ENCODE measurements at places on chromosomes 13 and 19.

DNA sequence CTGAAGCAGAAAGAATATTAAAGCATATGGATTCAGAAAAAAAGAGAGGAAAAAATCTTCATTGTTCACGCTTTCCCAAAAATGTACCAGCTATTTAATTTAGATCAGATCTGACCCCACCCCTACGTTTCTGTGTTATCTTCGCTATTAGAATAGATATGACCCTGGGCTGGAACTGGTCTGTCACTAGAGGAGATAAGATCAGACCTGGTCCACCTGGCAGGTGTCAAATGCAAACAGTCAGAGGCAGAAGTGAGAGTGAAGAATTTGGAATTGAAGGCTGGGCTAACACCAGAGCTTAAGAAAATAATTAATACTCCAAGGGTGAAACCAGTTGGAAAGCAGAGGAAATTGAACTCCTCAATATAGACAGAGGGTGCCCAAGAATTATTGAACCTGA is 30.0 kb upstream of the MBNL2 start:
- no peak for DNase-seq

DNA sequence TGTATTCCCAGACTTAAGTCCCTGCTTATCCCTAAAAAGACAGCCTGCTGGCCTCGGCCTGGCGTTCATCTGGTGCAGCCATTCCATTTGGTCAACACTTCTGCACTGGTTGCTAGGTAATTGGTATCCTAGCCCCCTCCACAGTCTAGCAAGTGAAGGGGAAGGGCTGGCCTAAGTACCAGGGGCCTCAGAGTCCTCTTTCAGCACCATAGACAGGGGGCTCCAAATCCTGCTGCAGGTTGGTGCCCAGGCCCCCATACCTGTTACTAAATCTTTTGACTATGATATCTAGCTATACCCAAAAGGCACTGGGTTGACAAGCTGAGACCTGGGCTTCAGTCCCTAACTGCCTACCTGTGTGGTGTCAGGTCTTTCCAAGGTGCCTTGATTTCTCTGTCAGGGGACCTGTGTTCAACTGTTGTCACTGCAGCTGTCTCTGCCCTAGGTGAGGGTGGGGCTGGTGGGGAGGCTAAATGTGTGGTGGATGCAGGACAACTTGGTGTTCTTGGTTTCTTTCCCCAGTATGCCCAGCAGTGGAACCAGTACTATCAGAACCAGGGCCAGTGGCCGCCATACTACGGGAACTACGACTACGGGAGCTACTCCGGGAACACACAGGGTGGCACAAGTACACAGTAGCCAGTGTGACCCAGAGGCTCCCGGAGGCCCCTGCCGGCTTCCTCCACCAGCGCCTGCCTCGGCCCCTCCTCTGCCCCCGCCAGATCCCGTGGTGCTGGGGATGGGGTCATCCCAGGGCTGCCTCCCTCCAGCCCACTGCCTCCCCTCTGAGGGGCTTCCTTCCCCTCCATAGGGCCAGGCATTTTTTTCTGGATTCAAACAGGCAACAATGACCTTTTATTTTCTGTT is 3.8 kb upstream of the CCDC97 start:
- no peak for DNase-seq

GRCh38 chr13:98957731-98958442 is 20.0 kb downstream of the DOCK9 start:
- no peak for DNase-seq

- DNase-seq, result no peak
Measured at GRCh38 chr13:51348069-51348967, 8.8 kb downstream of the SERPINE3 start.

- no peak for DNase-seq
Measured at GRCh38 chr13:74070513-74070912, 63.7 kb downstream of the KLF12 start.

- DNase-seq, result no peak
Measured at GRCh38 chr13:80668452-80668851, 327.5 kb upstream of the SPRY2 start.

DNA sequence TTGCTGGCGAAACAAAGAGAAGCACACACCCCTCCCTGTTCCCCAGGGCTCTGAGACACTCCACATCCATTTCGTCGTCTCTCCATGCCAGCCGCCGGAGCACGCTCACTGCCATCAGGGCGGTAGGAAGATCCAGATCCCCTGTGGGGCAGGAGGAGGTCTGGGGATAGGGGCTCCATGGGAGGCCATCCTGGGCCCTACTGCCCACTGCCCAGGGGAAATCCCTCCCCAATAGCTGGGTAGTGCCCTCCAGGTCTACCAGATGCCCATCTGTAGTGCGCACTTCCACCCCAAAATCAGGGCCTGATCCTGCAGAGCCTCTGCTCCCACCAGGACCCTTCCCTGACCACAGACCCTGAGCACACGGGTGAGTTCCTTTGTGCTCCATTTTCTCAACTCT is 80.3 kb downstream of the EFNB2 start:
- no peak for DNase-seq

GRCh38 chr13:100611678-100612492 is 23.3 kb upstream of the GGACT start:
- peak; percentile 8 for DNase-seq

- DNase-seq, result no peak
Measured at GRCh38 chr19:14901675-14902260, 15.8 kb upstream of the OR7A17 start.

GRCh38 chr13:45180713-45181601 is 19.9 kb downstream of the KCTD4 start:
- DNase-seq, result no peak

DNA sequence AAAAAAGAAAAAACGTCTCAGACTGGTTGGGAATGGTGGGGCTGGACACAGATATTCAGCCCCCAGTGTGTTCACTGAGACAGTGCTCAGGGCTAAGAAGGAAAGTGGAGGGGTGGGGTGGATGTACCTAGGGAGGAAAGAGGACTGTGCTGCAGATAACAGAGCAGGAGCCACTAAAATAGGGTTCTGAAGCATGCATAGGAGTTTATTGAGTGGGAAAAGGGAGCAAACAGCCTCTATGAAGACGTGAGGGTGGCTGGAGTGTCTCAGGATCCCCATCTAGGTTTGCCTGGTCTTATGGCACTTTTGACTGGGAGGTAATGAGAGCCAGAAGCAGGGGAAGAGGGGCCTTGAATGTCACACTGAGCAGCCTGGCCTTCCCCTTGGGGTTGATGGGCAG is 3.4 kb downstream of the MEGF8 start:
- DNase-seq, result no peak

- DNase-seq, result no peak
Measured at GRCh38 chr19:32363632-32364031, 18.2 kb downstream of the ZNF507 start.

DNA sequence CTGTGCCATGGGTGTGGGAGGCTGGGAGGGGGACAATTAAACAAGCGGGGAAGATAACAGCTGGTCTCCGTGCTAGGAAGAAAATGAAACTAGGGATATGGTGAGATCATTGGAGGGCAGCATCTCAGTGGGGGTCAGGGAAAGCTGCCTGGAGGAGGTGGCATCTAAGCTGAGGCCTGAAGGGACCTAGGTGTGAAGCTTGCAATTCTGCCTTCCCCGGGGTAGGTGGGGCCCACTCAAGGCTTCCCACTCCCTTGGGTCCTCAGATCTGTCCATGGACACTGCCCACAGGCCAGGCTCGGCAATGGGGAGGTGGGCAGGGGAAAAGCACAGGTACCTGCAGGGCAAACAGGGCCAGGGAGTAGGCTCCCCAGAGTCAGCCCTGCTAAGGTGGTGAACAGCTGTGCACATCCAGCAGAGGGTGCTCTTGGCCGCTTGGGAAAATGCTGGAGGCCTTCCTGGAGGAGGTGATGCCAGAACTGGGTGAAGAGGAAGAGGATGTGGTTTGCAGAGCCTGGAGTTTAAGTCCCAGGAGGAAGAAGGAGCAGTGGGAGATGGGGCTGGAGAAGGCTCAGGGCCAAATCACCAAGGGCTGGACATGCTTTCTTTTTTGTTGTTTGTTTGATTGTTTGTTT is 25.7 kb upstream of the CCNE1 start:
- DNase-seq, result no peak

DNA sequence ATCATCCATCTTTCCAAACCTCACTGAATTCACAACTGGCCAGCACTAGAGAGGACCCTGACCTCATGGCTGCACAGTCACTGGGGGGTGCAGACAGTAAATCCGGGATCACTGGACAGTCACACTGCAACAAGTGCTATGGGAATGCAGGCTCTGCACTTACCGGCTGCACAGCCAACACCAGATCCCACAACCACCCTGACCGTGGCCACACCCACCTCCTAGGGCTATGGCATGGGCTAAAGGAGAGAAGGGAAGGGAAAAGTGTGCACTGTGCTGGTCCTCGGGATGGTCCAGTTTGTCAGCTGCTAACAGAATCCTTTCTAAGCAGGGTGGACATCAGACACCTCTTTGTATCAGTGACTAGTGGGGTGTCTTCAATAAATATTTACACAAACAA is 118.2 kb downstream of the MIPEP start:
- DNase-seq, result no peak

- peak; percentile 76 for DNase-seq
Measured at GRCh38 chr13:50357586-50358118, 342.4 kb downstream of the KCNRG start.

- no peak for DNase-seq
Measured at GRCh38 chr19:50252111-50252886, 48.9 kb downstream of the MYH14 start.

- DNase-seq, result no peak
Measured at GRCh38 chr19:3687774-3688706, 12.2 kb downstream of the PIP5K1C start.

DNA sequence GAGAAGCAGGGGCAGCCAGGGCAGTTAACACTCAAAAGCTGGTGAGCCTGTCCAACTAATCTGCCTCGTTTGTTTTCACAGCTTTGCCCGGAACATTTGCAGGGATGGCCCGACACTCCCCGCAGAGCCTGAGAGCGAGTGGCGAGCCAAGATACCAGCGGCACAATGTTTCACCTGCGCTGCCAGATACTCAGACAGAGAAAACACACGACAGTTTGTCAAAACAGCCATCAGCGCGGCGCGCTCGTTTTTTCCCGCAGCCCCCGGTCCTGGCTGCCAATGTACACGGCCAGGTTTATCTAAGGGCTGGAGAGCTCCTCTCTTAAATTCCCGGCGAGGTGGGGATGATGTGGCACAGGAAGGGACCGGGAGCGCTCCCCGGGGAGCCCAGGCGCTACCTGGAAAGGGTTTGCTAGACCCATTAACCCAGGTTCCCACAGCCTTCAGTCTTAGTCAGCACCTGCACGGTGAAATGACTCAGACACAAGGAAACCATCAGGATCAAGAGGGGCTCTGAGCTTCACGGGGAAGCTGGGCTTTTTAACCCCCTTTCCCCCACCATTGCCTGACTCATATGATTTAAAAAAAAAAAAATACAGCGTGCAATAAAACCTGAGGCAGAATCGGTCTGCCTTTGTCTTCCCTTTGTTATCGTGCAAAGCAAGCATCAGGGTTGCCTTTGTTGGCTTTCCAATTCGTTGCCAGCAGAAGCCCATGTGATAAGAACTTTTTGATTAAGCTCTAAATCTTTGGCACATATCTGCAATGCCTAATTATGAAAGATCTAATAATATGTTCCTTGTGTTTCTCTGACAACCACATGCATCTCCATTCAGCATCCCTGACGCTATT is 186.2 kb downstream of the EFNB2 start:
- no peak for DNase-seq

- DNase-seq, result peak; percentile 11
Measured at GRCh38 chr13:37201081-37201480, 95.6 kb upstream of the CSNK1A1L start.

DNA sequence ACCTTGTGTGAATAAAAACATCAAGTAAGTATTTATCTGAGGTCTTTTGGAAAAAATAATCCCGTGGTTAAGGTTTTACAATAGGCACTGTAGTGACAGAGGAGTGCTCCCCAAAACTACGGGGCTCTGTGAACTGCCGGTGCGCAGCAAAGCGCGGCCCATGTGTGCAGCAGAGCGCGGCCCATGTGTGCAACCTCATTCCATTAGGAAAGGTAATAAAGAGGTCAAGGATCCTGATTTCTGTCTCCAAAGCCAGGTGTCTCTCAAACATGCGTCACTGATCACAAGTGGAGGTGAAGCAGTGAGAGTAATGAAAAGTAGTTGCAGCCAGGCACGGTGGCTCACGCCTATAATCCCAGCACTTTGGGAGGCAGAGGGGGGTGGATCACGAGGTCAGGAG is 58.7 kb downstream of the MRPL57 start:
- no peak for DNase-seq

DNA sequence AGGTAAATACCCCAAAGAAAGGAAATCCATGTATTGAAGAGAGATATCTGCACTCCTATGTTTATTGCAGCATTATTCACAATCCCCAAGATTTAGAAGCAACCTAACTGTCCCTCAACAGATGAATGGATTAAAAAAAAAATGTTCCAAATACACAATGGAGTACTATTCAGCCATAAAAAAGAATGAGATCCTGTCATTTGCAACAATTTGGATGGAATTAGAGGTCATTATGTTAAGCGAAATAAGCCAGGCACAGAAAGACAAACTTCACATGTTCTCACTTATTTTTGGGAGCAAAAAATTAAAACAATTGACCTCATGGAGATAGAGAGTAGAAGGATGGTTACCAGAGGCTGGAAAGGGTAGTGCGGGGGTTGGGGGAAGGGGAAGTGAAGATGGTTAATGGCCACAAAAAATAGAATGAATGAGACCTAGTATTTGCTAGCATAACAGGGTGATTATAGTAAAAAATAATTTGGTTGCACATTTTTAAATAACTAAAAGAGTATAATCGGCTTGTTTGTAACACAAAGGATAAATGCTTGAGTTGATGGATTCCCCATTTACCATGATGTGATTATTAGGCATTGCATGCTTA is 9.7 kb upstream of the ZNF709 start:
- no peak for DNase-seq

- DNase-seq, result peak; percentile 72
Measured at GRCh38 chr13:60431108-60431700, 34.2 kb downstream of the TDRD3 start.

DNA sequence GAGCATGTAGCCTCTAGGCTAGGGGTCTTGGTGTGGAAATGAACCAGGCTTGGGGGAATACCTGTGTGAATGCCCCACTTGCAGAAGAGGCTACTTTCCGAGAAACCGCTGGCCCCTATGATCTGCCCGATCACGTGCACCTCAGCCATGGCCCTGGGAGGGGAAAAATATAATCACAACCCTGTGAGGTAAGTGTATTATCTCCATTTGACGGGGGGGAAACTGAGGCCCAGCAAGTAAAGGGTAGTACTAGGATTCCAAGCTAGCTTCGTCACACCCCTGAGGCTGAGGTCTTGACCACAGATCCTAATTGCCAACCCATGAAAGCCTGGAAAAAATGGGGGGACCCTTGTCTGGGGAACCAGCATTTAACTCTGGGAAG is 587 bp downstream of the B9D2 start:
- no peak for DNase-seq

GRCh38 chr19:4064149-4064495 is 2.6 kb downstream of the ZBTB7A start:
- DNase-seq, result no peak
